ENCODE measurements at places on chromosomes 13 and 19. TPM values are rescaled to one million over a fixed set of nuclear protein-coding genes. Genes with fewer than 3 reads are reported as not detected.

The PALM gene
- 37.0 TPM for total RNA-seq

The WIZ gene
- total RNA-seq, result 25.2 TPM

The ZNF480 gene
- 9.0 TPM for total RNA-seq

The PEAK3 gene
- 7.5 TPM for total RNA-seq

The YJEFN3 gene
- 6.6 TPM for total RNA-seq

DNA sequence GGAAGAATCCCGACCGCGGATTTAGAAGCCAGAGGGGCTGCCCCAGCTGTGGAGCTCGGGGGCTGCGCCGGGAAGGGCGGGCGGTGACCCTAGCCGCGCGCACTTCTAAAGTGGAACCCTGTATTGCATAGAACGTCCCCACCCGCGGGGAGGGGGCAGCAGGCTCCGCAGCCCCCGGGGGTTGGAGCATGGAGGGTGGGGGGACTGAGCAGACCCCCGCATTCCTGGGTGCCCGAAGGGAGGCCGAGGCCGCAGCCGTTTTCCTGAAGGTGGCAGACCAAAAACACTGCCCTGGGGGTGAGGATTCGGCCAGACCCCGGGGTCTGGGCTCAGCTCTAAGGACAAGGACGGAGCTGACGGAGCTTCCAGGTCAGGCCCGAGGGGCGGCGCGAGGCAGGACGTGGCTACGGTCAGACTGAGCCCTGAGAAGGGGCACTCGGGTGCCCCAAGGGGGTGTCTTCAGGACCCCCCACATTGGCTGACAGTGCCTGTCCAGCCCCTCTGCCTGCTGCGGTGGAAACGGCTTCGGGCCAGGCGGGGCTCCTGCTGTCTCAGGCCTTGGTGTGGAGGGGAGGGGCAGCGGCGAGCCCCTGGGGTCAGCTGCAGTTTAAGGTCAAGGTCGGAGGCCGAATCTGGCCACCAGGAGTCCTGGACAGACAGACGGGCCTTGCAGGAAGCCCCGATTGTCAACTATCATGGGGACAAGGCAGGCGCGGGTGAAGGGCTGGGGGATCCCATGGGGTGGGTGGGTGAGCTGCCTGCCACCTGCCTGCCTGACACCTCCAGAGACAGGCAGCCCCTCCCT, 12.6 kb downstream of the MKNK2 start:
- H3K27ac ChIP-seq, result no peak overlapping the region
- no peaks in the 10 kb centered on the region for H3K27me3 ChIP-seq
- H3K4me1 ChIP-seq, result peaks cover 42% of the 10 kb centered on the region
- no peak for DNase-seq
- H3K36me3 ChIP-seq, result peaks cover 54% of the 10 kb centered on the region

- H3K27me3 ChIP-seq, result no peaks in the 10 kb centered on the region
- no peak overlapping the region for H3K27ac ChIP-seq
- no peak overlapping the region for H3K4me3 ChIP-seq
- H3K4me1 ChIP-seq, result no peaks in the 10 kb centered on the region
- H3K36me3 ChIP-seq, result no peaks in the 10 kb centered on the region
Measured at GRCh38 chr19:23983406-23983805, 68.7 kb downstream of the ZNF726 start.

- H3K27me3 ChIP-seq, result no peaks in the 10 kb centered on the region
- no peak for DNase-seq
- peaks cover 19% of the 10 kb centered on the region for H3K36me3 ChIP-seq
Measured at GRCh38 chr19:18432275-18433014, 5.5 kb downstream of the ISYNA1 start.

GRCh38 chr13:24226762-24227161, 66.2 kb downstream of the SPATA13 start:
- no peaks in the 10 kb centered on the region for H3K27me3 ChIP-seq
- H3K36me3 ChIP-seq, result peaks cover 14% of the 10 kb centered on the region
- H3K4me3 ChIP-seq, result no peak overlapping the region

- no peak for DNase-seq
- no peaks in the 10 kb centered on the region for H3K4me1 ChIP-seq
- peaks cover 46% of the 10 kb centered on the region for H3K27me3 ChIP-seq
- H3K36me3 ChIP-seq, result no peaks in the 10 kb centered on the region
Measured at GRCh38 chr19:53945441-53945840, 17.3 kb upstream of the CACNG8 start.

- H3K27me3 ChIP-seq, result no peaks in the 10 kb centered on the region
- H3K4me1 ChIP-seq, result no peaks in the 10 kb centered on the region
- no peaks in the 10 kb centered on the region for H3K36me3 ChIP-seq
Measured at GRCh38 chr13:93268327-93269028, 41.9 kb downstream of the GPC6 start.

Measured in lower lobe of right lung (tissue), 2 donors.